NAMALWA (cell line): ENCODE measurements at places on chromosomes 3 and 15.
A peak's percentile ranks its signal among the peaks of the same experiment; 100 is the strongest.

DNA sequence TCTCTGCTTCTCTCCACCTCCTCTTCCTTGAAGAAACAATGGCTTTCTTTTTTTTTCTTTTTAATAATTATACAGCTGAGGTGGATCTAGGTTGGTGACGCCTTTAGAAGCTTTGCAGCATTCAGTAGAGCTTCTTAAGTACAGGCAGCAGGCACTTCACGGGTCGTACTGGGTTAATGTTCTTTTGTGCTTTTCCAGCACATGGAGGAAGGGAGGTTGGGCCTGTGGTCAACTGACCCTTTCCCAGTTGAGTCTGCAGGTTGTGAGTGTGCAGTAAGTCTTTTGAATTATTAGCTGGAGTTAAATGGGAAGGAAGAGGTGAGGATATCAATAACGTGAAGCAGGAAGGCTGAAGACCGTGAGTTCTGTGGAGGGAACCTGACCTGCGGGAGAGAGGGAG, 7.0 kb downstream of the TRAK1 start:
- DNase-seq = no peak

GRCh38 chr3:177359593-177360357, 162.5 kb upstream of the TBL1XR1 start:
- DNase-seq = peak; percentile 98

DNA sequence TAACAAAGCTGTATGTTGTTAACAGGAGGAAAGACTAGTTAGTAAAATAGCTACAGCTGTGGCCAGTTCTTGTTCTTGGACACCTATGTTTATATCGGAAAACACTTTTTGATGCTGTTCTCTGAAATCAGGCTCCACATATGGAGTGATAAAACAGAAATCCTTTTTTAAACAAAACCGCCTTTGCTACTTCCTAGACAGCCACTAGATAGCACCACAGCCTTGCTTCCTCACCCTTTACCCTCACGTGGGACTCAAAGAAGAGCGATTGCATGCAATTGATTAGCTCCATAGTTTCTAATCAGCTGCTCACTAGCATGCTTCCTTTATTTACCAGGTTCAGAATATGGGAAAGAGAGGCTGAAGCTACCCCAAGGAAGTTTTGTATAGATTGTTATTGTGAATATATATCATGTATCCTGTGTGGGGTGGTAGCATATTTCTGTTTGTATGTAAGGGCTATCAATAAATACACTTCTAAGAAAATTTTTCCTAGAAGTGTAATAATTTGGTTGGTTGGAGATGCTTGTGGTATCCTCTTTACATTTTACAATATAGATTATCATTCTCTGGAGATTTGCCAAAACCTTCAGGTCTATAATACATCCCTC, 4.3 kb upstream of the MTFMT start:
- peak; percentile 74 for DNase-seq

- no peak for DNase-seq
Measured at GRCh38 chr3:123444744-123445143, 4.1 kb downstream of the ADCY5 start.

- DNase-seq = no peak
Measured at GRCh38 chr15:73784291-73784690, 31.1 kb upstream of the INSYN1 start.

DNA sequence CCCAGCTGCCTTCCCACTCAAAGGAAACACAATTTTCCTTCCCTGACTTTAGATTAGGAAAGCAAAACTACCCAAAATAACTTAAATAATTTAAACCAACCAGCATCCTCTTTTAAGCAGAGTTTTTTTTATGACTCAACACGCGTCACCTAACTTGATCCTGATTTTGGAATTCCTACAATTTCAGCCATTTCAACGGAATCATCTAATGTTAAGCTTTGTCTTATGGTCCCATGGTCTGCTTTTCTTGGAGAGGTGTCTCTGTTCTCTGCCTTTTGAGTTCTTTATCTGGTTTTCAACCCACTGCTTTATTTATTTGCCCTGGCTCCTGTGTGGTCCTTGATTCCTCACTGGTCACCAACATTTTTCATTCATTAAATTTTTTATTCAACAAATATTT, 219.2 kb upstream of the ARHGEF26 start:
- no peak for DNase-seq

GRCh38 chr3:184405075-184406030, 25.5 kb downstream of the CHRD start:
- DNase-seq = no peak
